ENCODE measurements at places on chromosomes 11 and 22.

DNA sequence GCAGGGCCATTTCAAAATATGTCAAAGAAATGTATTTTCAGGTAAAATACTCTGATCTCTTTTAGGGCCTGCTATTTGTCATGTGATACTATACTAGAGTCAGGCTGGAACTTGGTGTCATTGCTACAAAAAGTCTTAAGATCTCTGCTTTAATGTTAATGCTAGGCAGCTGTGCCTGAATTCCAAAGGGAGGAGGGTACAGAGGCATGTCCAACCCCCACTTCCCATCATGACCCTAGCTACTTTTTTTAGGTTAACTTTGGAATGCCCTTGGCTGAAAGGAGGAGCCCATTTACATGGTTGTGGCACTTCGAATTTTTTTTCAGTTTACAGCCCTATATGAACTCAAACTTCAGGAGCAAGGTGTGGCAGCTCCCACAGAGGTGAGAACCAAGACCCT is 58.1 kb downstream of the OSBP2 start:
- H3K4me3 ChIP-seq: no peak overlapping the region
- DNase-seq: no peak
- H3K27me3 ChIP-seq: no peaks in the 10 kb centered on the region
- H3K36me3 ChIP-seq: peaks cover 3% of the 10 kb centered on the region
- H3K27ac ChIP-seq: no peak overlapping the region
- H3K4me1 ChIP-seq: peaks cover 10% of the 10 kb centered on the region

- peak; percentile 69 for DNase-seq
- peaks cover 14% of the 10 kb centered on the region for H3K27me3 ChIP-seq
- peaks cover 31% of the 10 kb centered on the region for H3K4me1 ChIP-seq
- peak overlapping the region; percentile 78 for H3K27ac ChIP-seq
- no peaks in the 10 kb centered on the region for H3K36me3 ChIP-seq
Observed at GRCh38 chr22:45608763-45609180, 62.9 kb upstream of the ATXN10 start.

DNA sequence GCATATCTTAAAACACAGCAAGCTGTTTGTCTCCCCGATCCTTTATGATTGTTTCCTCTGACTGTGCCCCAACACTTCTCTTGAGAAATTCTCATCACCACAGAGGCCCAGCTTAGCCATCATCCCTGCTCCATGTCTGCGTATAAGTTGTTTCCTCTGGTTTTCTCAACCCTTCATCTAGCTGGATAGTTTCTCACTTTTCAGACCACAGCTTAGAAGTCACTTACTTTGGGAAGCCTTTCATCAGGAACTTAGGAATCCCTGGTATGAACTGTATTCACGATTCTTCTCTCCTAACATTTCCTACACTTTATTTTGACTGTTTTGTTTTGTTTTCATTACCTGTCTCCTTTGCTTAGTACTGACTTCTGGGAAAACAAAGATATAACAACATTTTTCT is 295.2 kb downstream of the GUCY1A2 start:
- H3K36me3 ChIP-seq: no peaks in the 10 kb centered on the region
- H3K4me3 ChIP-seq: no peak overlapping the region
- no peaks in the 10 kb centered on the region for H3K27me3 ChIP-seq
- no peak for DNase-seq
- no peak overlapping the region for H3K27ac ChIP-seq
- H3K4me1 ChIP-seq: no peaks in the 10 kb centered on the region

GRCh38 chr11:45468267-45468856 is 182.2 kb upstream of the SYT13 start:
- peaks cover 3% of the 10 kb centered on the region for H3K27me3 ChIP-seq
- H3K4me1 ChIP-seq: no peaks in the 10 kb centered on the region
- H3K36me3 ChIP-seq: no peaks in the 10 kb centered on the region
- H3K4me3 ChIP-seq: no peak overlapping the region
- DNase-seq: no peak

DNA sequence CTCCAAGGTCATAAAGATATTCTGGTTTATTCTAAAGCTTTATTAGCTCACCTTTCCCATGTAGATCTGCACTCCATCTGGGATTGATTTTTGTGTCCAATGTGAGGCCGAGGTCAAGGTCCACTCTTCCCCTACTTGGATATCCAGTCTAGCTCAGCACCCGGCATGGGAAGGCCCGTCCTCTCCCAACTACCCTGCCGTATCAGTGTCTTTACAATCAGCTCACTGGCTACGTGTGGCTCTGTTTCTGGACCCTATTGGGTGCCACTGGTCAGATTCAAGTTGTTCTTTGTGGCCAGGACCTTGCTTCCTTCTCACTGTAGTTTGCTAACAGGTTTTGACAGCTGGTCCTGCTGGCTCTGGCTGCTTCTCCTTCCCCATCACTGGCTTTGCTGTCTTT is 30.9 kb downstream of the KCNQ1OT1 start:
- H3K27ac ChIP-seq: no peak overlapping the region
- no peaks in the 10 kb centered on the region for H3K27me3 ChIP-seq
- DNase-seq: no peak
- H3K36me3 ChIP-seq: no peaks in the 10 kb centered on the region

GRCh38 chr11:47272706-47273105 is 2.8 kb downstream of the MADD start:
- H3K4me1 ChIP-seq: peaks cover 42% of the 10 kb centered on the region
- H3K27me3 ChIP-seq: no peaks in the 10 kb centered on the region

DNA sequence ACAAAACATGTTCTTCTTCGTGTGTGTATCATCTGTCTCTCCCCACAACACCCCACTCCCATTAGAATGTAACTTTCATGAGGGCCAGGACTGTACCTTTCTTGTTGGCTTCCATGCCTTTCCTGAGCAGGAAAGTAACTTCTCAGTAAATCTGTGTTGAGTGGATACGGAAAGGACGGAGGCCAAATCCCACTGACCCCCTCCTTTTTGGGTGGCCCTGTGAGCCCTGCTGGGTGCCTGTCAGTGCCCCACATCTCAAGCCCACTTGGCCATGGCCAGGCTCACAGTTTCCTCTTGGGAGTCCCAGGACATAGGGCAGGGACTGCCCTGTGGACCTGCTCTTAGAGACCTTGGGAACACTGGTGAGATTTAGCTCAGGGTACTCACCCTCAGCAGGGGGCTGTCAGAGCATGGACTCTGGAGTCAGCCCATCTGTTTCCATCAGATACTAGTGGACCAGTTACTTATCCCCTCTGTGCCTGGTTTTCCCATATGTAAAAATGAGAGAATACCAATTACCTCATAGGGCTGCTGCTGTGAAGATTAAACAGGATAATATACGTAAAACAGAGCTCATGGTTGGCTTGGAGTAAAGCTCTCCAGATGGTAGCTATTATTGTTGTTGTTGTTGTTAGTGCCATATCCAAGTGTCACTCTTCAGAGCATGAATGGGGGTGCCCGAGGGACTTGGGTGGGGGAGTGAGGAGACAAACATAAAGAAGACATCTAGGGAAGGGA is 1.0 kb upstream of the C11orf96 start:
- no peak for DNase-seq
- peaks cover 17% of the 10 kb centered on the region for H3K4me1 ChIP-seq
- no peak overlapping the region for H3K27ac ChIP-seq
- H3K27me3 ChIP-seq: peaks cover 65% of the 10 kb centered on the region
- H3K36me3 ChIP-seq: no peaks in the 10 kb centered on the region

GRCh38 chr11:117513666-117514065 is 186.0 kb downstream of the CEP164 start:
- H3K36me3 ChIP-seq: no peaks in the 10 kb centered on the region
- H3K4me1 ChIP-seq: no peaks in the 10 kb centered on the region

DNA sequence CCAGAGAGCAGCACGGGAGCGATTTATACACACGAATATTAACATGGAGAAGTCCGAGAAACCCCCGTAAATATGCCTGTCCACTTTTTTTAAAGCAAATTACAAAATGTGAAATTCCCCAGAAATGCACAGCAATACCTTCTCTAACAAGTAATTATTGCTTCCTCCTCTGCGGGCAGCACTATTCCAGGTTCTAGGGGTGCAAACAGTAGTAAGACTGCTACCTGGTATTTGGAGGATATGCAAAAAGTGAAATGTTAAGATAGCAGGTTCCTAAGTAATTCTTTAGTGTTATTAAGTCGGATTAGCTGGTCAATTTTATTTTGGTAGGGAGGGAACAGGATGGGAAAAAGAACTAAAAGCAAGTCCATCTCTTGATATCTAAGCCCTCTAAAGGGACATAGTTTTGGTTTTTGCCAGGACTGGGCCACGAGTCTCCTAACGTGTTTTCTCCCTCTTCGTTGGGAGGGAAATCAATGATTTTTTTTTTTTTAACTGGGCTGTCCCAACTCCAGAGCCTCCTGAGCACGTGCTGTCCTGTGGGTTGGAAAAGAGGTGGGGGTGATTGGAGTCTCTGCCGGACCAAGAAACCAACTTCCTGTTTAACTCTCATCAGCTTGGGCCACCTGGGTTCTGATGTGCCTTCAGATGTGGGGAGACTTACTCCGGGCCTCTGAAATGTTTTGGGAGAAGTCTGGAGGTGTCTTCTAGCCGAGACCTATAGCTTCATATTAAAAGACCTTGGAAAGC is 1.7 kb upstream of the XBP1 start:
- H3K27ac ChIP-seq: peak overlapping the region; percentile 68
- no peak for DNase-seq
- H3K27me3 ChIP-seq: no peaks in the 10 kb centered on the region

DNA sequence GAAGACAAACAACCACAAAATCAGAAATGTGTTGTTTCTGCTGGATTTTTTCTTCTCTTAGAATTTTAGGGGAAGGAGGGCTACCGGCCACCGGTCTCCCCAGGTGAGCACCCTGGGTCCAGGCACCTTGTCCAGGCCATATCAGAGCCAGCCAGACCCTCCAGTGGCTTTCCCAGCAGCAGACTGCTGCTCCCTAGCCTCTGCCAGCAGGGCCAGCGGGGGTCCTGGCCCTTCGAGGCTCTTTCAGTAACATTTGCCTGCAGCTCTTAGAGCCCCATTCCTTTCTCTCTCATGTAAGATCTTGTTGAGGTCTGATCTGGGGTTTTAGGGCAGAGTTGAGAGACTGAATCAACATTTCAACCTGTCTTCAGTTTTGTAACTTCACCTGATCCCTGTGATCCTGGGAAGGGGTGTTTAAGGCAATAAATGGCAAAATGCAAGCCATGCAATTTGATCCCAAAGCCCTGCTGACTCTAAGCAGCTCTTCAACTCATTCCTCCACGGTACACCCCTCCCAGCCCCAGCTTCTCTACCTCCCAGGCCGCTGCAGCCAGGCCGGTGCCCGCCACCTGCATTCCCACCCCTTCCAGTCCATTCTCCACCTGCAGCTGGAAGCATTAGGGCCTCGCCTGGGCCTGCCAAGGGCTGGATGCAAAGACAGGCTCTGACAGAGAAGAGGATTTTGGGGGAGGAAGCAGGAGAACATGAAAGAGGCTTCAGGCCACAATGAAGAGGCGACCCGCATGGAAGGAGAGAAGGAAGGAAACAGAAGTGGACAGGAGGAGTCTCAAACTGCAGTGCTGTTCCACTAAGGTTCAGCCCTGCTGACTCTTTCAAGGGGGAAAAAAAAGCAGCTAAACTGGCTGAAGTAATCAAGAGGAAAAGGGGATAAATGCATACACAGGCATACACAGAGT is 113.0 kb upstream of the FGF3 start:
- H3K27me3 ChIP-seq: peaks cover 9% of the 10 kb centered on the region
- H3K36me3 ChIP-seq: no peaks in the 10 kb centered on the region
- no peak overlapping the region for H3K4me3 ChIP-seq
- H3K27ac ChIP-seq: no peak overlapping the region
- no peaks in the 10 kb centered on the region for H3K4me1 ChIP-seq

DNA sequence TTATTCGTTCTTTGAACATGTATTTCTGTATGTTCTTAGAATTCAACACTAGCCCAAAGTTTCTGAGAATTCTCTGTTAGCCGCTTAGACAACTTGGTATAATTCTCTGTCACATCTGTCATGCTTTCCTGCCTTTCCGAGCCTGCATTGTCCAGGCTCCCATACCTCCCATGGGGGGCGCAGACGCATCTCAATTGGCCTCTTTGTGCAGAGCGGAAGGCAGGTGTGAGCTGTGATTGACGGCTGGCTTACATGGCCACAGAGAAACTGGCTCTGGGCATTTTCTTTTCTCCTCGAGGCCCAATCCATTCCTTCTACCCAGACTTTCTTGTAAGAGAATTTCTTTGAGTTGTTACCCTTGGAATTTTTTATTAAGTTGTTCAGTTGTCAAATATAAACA is 132.7 kb upstream of the SESN3 start:
- H3K27ac ChIP-seq: no peak overlapping the region
- H3K27me3 ChIP-seq: no peaks in the 10 kb centered on the region
- H3K4me1 ChIP-seq: no peaks in the 10 kb centered on the region
- no peaks in the 10 kb centered on the region for H3K36me3 ChIP-seq
- no peak overlapping the region for H3K4me3 ChIP-seq
